ENCODE measurements at places on chromosomes 2 and 18.

DNA sequence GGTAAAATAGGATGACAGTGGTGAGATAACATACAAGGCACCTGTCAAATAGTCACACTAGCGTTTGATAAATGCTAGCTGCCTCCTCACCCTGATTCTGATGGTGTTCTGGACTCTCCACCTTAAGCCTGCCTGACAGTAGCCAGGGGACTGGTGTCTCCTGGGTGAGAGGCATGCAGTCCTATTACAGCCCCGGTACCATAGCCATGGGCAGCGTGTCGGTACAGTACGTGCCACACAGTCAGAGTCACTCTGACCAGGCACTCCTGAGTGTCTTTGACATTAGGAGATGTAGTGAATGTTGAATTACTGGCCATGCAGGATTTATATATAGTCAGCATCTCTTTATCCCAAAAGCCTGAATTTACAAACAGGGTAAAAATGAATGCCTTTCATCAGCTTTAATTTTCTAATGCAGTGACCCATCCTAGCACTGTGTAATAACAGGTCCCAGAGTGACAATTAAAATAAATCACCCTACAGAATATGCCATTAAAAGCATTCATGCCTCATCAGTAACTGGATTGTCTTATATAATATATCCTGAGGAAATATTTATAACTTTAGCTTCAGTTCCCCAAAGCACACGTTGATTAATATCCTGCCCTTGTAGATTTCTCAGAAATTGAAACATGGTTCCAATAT, 760.3 kb upstream of the SOX11 start:
- DNase-seq: no peak

GRCh38 chr18:67935638-67936037, 419.1 kb upstream of the DSEL start:
- no peak for DNase-seq

DNA sequence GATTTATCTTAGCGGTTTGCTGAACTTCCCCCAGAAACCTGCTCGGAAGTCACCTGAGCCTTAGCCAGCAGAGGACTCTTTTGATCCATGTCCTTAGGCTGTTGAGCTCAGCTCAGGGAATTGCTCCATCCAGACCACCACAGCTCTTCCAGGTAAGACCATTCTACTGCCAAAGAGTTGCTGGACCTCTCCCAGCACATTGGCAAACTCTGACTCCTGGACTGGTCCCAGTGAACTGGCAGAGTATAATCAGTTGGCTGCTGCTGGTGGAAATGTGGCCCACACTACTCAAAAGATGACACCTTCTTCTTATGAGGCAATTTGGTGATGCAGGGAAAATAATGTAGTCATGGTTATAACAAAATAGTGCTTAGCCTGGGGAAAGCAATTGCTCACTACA, 308.8 kb upstream of the FIGN start:
- no peak for DNase-seq

DNA sequence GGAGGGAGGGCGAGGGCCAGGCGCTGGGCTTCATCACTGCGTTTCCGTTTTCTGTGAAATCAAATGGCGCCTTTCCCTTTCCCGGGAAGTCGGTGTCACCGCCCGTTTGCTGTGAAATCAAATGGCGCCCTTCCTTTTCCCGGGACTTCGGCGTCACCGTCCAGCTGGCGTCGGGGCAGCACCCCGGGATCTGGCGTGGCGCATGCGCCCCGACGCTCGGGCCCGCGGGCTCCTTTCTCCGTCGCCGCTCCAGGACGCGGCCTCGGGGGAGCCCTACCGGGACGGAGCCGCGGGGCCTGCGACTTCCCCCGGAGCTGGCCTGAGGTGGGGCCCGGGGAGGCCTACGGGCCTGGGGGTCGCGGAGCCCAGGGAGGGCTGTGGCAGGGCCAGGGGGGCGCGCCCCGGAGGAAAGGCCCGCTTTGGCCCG, at the start of gene FAM228A:
TSS of gene FAM228A (plus strand) at position 203 of the 427 bp plus-strand sequence. CDS start 428 bp downstream, outside the sequence.
- DNase-seq: no peak

GRCh38 chr18:24502667-24503523, 42.5 kb downstream of the HRH4 start:
- DNase-seq: no peak

- DNase-seq: no peak
Observed at GRCh38 chr2:168849610-168850009, 40.6 kb downstream of the SPC25 start.

DNA sequence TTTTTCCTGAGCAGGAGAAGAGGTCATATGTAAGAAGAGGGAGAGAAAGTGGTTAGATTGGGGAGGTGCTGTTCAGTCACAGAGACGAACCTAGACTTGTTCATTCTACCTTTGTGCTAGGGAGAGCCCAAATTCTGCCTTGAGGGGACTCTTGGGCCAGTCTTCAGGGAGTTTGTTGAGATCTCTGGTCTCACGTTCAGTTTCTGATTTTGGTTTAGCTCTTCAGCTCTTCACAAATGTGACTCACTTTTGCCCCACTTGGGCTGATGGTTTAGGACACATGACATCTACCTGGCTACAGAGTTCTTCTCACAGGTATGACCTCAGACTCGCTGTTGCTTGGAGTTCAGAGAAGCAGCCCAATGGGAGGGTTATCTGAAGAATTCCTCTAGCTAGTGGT, 49.2 kb upstream of the DARS1 start:
- DNase-seq: no peak

GRCh38 chr18:68784071-68784470, 13.8 kb upstream of the CCDC102B start:
- DNase-seq: no peak

- DNase-seq: no peak
Observed at GRCh38 chr2:146624430-146625160, 1220.2 kb upstream of the ACVR2A start.

DNA sequence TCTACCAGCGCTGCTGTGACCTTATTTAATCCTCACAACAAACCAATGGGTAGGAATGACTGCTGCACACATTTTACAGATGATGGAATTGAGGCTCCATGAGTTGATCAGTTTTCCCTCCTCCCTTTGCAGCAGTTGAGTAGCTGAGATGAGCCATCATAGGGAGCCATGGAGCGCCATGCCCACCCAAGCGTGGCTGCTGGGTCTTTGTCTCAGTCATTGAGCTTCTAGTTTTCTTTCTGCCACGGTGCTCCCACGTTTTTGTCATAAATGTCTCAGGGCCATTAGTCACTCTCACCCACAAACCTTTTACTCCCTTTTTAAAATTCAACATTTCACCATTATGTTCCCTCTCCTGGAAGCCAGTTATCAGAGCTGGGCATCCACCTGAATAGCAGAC, 45.8 kb downstream of the TMEM17 start:
- no peak for DNase-seq

GRCh38 chr2:219247678-219248642, 2.7 kb downstream of the STK16 start:
- DNase-seq: peak; percentile 56

DNA sequence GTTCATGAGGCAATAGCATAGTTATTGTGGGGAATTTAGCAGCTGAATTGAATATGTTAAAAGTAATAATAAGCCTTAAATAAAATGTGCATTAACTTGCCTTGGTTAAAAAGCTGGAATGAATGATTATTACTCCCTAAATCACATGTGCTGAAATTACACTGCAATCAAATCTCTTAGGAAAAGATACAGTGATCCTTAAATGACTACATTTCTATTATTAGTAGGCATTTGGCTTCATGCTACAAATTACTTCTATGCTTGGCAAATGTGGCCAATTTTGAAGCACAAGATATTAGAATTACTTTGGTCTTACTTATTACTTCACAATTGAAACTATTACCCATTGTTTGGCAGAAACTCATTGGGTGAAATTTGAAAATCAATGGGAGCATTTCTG, 5.4 kb downstream of the RND3 start:
- no peak for DNase-seq
